Stimulated activated CD4-positive, alpha-beta T cell treated with anti-CD3 and anti-CD28 coated beads, Interleukin-12 subunit alpha, Interleukin-12 subunit beta, amount 100 ng/mL, for 48 hours (primary cell): ENCODE measurements at places on chromosomes 16 and 17.

DNA sequence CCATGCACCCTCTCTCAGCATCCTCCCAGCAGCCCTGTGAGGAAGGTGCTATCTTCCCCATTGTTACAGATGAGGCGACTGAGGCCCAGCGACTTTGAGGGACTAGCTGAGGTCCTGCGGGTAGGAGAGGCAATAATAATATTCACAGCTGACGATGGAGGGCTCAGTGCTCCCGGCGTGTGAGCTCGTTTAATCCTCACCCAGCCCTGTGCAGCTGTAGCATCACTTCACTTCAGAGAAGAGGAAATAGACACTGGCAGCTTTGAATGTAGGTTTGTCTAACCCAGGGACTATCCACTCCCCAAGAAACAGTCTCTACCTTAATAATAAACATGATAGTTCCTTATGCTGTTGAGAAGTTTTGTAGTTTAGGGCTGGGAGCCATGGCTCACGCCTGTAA lies 21.6 kb downstream of the LASP1 start:
- no peak for DNase-seq

- no peak for DNase-seq
Measured at GRCh38 chr17:30333503-30334360, at the start of gene TMIGD1. TSS of gene TMIGD1 (minus strand) at chr17:30334057. CDS start at chr17:30332133, 1,924 bp downstream.

DNA sequence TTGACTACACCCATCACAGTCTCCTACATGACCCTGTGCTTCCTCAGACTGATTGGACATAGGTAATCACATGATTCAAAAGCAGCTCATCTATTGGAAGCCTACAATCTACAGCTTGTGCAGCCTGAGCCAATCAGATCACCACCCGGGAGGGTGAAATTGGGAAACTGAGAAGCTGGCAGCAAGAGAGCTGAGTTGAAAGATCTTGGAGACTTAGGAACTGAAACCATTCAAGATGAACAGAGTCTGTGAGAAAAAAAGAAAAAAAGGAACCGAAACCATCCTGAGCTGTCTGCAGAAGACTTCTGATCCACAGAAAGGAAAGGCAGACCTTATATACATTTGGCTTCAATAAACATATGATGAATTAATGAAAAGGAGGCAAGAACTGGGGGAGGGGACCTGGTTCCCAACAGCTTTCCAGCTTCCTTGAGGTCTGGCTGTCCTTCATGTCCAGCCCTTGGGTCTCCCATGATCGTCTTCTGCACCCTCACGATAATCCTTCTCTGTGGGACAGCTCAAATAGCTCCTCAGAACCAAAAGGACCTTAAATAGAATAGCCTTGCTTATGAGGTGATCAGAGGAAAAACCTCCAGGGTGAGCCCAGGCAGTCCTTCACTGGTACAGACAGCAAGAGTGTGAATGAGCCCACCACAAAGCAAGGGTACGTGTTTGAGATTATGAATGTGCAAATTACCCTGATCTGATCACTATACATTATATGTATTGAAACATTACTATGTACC lies 32.6 kb downstream of the PLXDC1 start:
- no peak for DNase-seq

DNA sequence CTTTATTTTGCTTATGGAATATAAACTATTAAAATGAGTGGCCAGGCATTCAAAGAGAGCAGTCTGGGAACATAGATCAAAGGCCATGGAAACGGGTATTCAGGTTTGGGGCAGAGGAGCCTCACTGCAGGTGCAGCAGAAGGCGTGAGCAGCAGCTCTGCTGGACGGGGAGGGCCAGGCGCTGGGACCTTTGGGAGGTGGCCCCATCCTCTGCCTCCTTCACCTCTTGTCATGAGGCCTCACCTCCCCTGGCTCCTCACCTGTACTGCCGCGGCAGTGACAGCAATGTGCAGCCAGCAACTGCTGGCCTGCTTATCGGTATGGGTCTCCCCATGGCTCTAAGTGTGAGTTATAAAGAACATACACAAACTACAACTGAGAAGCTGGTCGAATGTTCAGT lies 109.4 kb downstream of the CDK5R1 start:
- no peak for DNase-seq

DNA sequence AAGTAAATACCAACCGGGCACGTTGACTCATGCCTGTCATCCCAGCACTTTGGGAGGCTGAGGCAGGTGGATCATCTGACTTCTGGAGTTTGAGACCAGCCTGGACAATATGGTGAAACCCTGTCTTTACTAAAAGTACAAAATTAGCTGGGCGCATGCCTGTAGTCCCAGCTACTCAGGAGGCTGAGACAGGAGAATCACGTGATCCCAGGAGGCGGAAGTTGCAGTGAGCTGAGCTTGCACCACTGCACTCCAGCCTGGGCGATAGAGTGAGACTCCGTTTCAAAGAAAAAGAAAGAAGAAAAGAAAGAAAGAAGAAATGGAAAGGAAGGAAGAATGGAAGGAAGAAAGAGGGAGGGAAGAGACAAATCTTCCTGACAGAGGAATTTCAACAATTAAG lies 108.7 kb downstream of the AHSP start:
- DNase-seq: no peak

GRCh38 chr17:73595479-73595878 lies 48.8 kb downstream of the SDK2 start:
- DNase-seq: no peak

GRCh38 chr16:52591934-52592592 lies 45.1 kb upstream of the TOX3 start:
- no peak for DNase-seq

DNA sequence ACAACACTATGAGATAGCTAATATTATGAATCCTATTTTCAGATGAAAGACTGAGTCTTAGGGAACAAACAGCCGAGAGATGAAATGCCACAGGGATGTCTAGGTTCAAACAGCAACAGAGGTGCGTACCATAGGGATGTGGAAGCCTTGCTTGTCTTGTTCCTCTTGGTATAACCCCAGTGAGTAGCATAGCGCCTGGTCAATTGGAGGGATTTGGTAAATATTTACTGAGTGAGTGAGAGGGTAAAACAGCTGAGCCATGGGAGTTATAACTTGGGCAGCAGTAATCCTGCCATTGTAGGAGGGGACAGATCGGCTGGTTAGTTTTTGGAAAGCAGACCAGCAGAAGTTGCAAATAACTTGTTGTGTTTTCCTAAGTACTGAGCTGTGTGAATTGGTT lies 80.2 kb downstream of the WWOX start:
- DNase-seq: no peak

DNA sequence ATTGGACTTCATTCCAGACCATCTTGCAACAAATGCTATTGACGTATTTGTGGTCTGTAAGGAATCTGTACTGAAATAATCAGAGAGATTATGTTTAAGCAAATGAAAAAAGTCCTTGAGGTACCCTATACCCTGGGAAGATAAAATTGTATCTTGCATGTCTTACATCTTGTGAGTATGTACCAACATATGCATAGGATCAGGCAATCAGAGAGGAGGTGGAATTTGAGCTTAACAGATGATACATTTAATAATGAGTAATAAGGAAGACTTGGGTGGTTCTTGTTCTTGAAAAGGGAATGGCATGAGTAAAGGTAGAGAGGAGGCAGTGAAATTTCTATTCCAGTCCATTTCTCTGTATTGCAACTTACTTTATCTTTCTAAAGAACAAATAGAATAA lies 10.6 kb downstream of the MOSMO start:
- DNase-seq: no peak

GRCh38 chr17:65678546-65678945 lies 117.1 kb upstream of the AXIN2 start:
- no peak for DNase-seq

DNA sequence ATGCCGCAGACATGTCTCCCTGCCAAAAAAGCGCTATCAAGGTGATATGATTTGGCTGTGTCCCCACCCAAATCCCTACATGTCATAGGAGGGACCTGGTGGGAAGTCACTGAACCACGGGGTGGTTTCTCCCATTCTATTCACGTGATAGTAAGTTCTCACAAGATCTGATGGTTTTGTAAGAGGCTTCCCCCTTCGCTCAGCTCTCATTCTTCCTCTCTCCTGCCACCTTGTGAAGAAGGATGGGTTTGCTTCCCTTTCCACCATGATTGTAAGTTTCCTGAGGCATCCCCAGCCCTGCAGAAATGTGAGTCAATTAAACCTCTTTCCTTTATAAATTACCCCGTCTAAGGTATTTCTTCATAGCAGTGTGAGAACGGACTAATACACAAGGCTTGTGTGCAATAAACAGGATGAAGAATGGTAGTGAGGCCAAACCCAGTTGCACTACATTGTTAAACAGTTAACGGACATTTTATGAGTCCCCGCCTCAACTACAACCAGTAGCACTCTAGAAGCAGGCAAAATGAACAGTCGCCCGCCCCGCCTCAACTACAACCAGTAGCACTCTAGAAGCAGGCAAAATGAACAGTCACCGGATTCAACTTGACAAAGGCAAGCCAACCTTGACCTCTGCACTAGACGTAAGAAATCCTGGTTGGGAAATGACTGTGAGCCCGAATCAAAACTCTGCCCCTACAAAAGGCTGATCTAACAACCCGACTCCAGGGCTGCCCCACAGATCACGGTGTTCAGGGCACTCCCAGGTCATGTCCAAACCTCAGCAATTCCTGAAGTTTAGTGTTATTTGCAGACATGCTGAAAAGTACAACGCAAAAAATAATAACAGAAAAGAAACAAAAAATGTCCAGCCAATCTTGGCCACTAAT lies 26.3 kb downstream of the VPS53 start:
- DNase-seq: no peak

DNA sequence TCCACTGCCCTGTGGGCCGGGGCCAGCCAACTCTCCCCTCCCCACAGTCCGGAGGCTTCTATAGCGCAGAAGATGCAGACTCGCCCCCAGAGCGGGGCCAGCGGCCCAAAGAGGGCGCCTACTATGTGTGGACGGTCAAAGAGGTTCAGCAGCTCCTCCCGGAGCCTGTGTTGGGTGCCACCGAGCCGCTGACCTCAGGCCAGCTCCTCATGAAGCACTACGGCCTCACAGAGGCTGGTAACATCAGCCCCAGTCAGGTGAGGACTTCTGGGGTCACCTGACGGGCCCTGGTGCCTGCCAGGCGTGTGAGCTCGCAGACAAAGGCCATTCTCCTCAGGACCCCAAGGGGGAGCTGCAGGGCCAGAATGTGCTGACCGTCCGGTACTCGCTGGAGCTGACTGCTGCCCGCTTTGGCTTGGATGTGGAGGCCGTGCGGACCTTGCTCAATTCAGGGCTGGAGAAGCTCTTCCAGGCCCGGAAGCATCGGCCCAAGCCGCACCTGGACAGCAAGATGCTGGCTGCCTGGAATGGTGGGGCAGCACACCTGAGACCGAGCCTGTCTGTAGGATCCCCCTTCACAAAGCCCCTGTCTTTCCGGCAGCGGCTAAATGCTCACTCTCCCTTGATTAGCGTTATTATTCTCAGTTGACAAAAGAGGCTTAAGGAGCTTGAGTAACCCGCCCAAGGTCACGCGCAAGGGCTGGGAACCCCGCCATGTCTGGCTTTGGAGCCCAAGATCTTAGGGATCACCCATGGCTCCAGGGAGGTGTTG lies 3.9 kb downstream of the SPATA20 start:
- no peak for DNase-seq

GRCh38 chr16:70331588-70332358 lies 14.9 kb upstream of the DDX19A start:
- no peak for DNase-seq

- no peak for DNase-seq
Measured at GRCh38 chr17:71764505-71764904, 356.3 kb upstream of the SOX9 start.

DNA sequence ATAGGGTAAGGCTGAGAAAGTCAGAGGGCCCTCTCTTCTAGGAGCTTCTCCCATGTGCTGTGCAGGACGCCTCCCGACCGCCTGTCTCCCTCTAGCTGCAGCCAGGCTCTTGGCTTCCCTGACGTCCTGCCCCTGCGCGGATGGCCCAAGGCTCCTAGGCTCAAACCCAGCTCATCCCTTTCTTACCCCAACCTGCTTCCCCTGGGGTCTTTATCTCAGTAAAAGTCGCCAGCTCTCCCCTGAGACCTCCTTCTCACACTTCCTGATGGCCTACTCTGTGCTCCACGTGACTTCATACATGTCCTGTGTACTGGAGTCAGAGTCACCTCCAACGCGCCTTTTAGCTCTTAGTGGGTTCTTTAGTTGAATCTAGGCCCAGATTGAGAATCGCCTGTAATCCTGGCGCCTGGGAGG lies 1.1 kb upstream of the ZNF747 start:
- peak; percentile 65 for DNase-seq

DNA sequence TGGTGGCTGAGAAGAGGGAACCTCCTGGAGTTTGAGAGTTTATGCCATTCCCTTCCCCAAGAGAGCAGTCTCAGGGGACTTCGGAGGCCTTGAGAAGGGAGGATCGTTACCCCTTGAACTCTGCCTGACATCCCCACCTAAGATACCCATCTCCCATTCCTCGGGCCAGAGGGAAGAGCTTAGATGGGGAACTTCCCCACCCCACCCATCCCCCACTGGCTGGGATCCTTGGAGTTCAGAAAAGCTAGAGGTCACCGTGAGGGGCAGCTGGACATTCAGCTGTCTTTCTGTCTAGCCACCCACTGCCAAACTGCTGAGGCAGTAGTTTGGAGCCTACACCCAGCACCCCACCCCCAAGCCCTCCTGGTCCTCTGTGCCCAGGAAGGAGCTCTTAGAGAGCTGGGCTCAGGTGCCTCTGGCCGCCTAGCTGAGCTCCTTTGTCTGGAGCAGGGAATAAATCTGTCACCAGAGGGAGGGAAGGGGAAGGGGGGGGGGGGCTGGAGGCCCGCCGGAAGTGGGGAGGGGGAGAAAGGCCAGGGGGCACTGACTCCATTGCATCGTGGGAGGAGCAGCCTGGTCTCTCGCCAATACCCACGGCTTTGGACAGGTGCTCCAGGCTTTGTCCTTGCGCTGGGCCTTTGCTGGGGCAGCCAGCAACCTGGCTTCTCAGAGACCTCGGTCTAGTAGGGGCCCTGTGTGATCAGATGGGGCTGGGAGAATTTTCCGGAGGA lies 1.0 kb downstream of the HSD11B2 start:
- DNase-seq: no peak

- no peak for DNase-seq
Measured at GRCh38 chr16:22109258-22109898, 17.0 kb downstream of the VWA3A start.

- DNase-seq: no peak
Measured at GRCh38 chr17:32385121-32385520, 35.2 kb downstream of the ZNF207 start.

DNA sequence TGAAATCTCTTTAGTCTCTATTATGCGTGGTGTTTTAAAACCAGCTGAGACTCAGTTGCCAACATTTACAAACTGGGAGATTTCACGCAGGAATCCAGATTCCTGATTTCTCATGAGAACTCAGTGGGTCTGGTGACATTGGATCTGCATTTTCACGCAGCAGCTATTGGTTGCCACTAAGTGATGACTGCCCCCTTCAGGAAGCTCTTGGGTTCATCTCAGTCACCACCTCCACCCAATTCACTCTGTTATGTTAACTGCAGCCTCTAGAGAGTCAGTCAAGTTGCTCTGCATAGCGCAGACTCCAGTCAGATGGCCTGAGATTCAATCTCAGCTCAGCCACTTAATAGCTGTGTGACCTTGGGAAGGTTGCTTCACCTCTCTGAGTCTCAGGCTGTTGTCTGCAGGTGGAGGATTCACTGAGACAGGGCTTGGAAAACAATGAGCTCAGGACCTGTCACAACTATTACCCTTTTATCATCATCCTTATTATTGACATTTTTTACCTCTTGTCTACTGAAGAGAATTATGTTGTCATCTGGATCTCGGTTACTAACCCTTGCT lies 6.4 kb downstream of the SHISA9 start:
- no peak for DNase-seq

GRCh38 chr17:46964315-46965265 lies 14.5 kb downstream of the RPRML start:
- no peak for DNase-seq
